Activated T-cell treated with anti-CD3 and anti-CD28 coated beads, Interleukin-2, amount 50 U/mL, for 24 hours (primary cell): ENCODE measurements at places on chromosomes 7 and 10.

DNA sequence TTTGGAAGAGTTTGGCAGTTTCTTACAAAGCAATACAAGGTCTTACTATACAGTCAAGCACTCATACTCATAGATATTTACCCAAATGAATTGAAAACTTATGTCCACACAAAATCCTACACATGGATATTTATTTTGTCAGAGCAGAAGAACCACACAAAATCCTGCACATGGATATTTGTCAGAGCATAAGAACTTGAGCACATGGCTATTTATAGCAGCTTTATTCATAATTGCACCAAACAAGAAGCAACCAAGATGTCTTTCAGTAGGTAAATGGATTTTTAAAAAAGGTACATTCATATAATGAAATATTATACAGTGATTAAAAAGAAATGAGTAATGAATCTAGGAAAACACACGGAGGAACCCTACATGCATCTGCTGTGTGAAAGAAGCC, 115.4 kb downstream of the BTAF1 start:
- DNase-seq = no peak

- no peak for DNase-seq
Observed at GRCh38 chr7:27955596-27955995, 215.6 kb downstream of the TAX1BP1 start.

- peak; percentile 69 for DNase-seq
Observed at GRCh38 chr7:150405584-150406311, 26.6 kb downstream of the ZNF775 start.

DNA sequence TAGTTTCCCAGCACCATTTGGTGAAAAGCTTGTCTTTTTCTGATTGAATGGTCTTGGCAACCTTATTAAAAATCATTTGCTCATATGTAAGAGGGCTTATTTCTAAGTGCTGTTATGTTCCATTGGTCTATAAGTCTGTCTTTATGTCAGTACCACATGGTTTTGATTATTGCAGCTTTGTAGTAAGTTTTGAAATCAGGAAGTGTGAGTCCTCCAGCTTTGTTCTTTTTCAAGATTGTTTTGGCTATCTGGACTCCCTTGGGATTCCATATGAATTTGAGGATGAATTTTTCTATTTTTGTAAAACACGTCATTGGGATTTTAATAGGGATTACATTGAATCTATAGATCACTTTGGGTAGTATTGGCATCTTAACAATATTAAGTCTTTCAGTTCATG, 5.4 kb downstream of the KIF11 start:
- DNase-seq = no peak

DNA sequence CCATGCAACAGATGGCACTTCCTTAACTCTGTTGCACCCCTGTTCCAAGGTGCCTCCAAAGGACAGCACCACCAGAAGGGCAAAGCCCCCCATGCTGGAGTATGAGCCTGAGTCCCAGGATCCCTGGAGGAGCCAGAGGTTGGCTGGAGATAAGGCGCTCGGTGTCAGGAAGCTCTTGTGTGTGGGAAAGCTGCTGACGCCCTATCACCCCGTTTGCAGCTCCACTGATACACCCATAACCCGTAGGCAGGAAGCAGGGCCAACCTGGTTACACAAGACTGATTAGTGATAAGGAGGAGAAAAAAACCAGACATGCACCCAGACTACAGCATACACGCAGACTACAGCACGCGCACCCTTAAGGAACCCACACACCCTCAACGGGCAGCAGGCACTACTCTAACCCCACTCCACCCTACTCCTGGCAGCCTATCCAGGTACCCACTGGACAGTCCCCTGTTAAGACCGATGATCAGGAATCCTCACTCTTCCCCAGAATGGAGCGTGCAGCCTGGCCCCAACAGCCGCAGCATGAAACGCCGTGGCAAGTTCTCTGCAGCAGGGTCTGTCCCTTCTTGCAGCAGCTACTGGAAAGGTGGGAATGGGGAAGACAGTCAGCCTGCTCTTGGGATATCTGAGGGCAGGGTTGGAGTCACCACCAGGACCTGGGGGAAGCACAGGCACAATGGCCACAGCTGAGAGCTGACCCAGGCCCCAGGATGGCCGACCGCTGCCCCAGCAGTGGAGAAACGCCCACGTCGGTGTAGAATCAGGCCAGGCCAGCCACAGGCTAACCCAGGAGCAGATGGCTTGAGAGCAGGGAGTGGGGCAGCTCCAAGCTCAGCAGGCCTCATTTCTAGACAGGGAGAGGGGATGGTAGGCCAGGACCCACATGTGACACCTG, 38.3 kb upstream of the TUBB8 start:
- DNase-seq = no peak

- DNase-seq = no peak
Observed at GRCh38 chr7:51428217-51428887, 111.7 kb upstream of the COBL start.

- no peak for DNase-seq
Observed at GRCh38 chr7:57425969-57426628, 23.9 kb upstream of the ZNF716 start.

GRCh38 chr7:41142904-41143473, 559.9 kb downstream of the INHBA start:
- no peak for DNase-seq

- DNase-seq = no peak
Observed at GRCh38 chr7:41873741-41874140, 170.9 kb upstream of the INHBA start.

- DNase-seq = no peak
Observed at GRCh38 chr10:121087129-121087528, 236.0 kb downstream of the WDR11 start.

GRCh38 chr10:68470300-68470699, 1.5 kb downstream of the DNA2 start:
- no peak for DNase-seq

- DNase-seq = no peak
Observed at GRCh38 chr7:101146-102046, 91.0 kb upstream of the FAM20C start.

DNA sequence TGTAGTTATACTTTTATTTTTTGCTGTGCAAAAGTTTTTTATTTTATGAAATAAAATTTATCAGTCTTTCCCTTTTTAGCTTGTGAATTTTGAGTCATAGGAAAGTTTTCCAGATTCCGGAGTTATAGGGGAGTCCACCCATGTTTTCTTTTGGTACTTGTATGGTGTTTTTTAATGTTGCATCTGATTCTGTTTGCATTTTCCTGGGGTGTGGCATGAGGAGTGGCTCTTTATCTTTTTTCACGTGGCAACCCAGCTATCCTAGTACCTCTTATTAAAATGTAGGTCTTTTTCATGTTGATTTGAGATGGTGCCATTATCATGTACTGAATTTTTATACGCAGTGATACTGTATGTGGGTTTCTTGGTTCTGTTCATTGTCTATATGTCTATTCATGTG, 19.7 kb downstream of the EXOC6 start:
- DNase-seq = no peak

DNA sequence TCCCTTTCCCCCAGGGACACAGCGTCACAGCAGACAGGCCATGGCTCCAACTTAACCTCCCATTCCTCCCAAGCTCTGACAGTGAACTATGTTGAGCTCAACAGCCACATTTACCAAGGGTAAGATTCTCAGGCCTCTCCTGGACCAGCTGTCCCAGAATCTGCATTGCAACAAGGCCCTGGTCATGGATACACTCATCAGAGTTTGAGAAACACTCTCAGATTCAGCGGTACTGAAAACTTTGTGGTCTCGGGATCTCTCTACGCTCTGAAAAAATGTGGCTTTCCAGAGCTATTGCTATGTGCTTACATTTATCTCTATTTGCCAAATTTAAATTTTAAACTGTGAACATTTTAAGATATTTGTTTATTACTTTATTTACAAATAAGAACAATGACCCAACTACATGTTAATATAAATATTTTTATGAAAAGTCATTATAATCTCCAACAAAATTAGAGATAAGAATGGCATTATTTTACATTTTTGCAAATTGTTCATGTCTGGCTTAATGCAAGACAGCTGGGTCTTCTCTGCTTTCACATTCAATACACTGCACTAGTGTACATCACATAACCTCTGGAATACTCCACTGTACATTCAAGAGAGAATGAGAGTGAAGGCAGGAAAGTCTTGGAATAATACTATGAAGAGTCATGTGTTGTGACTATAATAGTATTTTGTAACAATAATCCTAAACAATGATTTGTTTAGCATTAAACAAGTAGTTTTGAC, 190.9 kb upstream of the PITRM1 start:
- no peak for DNase-seq

- DNase-seq = no peak
Observed at GRCh38 chr10:79093658-79094411, 25.1 kb downstream of the ZMIZ1 start.

DNA sequence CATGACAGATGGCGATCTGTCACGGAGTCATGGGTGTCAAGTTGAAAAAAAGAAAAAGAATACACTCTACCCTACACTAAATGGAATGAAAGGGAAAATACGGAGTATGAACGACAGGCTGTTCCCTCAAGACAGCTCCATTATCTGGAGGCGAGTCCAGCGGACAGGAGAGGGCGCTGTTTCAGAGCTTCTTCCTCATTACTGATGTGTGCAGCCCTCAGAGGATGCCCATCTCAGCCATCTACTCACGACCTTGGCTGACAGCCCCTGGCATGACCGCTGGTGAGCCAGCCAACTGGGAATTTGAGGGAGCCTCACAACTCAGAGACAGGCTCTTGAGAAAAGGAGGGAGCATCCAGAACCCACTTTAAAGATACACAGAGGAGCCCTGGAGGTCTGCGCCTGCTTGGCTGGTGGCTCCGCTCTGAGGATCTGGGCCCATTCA, 49.6 kb upstream of the SMNDC1 start:
- peak; percentile 83 for DNase-seq
